ENCODE measurements at places on chromosomes 5 and 9.
A peak's percentile ranks its signal among the peaks of the same experiment; 100 is the strongest.

GRCh38 chr9:18359335-18359734 lies 114.6 kb upstream of the ADAMTSL1 start:
- no peak for DNase-seq

DNA sequence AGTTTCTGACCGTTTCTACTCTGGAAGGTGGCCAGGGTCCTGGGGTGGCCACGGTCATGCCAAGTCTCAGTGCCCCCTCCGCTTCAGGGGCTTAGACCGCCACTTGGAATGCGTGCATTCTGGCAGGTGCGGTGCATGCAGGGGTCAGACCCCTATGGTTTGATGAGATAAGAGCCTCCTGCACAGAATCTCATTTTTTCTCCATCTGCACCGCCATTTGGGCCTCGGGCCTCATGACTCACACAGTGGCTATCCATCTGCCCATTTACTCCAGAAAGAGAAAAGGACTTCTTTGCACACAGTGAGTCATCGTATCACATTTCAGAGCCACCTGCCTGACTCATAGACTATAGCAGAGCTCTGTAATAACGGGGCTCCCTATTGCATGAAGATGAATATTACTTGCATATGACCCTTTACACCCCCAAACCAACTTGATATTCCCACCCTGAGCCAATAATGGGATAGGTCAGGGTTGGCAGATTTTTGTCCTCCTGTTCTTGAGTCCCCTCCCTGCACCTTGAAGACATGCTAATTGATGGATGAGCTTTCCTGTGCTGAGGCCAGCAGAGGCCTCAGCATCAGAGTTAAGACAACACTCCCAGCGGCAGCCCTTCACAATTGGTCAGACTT lies 157.4 kb downstream of the NR3C1 start:
- DNase-seq, result no peak

GRCh38 chr9:115240676-115241075 lies 122.7 kb upstream of the TNC start:
- no peak for DNase-seq

DNA sequence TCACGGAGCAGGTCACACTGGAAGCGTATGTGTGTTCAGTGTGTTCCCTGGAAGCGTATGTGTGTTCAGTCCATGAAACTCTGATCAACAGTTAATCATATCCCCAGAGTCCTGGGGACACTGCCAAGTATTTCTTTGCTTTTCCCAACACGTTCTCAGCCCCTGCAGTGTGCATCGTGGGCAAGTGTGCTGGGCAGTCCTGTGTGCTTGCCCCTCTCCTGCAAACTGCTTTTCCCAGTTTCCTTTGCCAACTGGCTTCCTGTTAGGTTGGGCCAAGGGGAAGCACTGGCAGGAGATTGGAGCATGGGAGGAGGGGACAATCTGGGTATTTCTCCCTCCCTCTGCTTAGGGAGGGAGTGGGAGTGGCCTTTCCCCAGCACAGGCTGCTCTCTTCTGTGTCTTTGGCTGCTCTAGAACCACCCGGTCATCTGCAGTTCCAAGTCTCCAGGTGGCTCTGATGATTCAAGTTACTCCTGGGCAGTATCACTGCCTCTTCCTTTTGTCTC lies 36.8 kb upstream of the NEK6 start:
- peak; percentile 72 for DNase-seq

DNA sequence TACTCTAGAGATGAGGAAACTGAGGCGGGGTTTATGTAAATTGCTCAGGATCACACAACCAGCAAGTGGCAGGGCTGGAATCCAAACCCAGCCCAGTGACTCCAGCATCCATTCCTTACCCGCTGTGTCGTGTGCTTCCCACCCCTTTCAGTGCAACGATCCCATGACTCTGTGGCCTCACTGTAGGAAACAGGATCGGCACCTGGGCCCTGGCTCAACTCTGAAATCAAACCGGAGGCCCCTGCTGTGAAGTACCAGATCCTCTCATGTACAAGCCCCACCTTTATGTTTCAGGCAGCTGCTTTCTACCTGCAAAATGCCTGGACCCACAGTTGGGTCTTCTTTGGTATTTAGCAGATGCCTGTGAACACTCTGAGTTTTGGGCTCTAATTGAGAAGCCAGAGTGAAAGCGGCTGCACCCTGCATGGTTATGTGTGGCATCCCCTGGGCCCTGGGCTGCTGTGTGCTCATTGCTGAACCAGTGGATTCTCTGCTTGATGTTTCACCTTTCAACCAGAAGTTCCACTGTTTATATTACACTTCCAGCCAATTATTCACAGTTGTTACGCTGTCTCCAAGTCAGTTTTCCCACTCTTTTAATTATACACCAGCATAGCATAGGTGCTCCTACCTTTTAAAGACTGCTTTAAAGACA lies 36.7 kb downstream of the ABLIM3 start:
- no peak for DNase-seq

- no peak for DNase-seq
These were observed 111.8 kb downstream of the EFNA5 start for GRCh38 chr5:107558823-107559375.

GRCh38 chr5:177128551-177128981 lies 5.0 kb upstream of the NSD1 start:
- no peak for DNase-seq

DNA sequence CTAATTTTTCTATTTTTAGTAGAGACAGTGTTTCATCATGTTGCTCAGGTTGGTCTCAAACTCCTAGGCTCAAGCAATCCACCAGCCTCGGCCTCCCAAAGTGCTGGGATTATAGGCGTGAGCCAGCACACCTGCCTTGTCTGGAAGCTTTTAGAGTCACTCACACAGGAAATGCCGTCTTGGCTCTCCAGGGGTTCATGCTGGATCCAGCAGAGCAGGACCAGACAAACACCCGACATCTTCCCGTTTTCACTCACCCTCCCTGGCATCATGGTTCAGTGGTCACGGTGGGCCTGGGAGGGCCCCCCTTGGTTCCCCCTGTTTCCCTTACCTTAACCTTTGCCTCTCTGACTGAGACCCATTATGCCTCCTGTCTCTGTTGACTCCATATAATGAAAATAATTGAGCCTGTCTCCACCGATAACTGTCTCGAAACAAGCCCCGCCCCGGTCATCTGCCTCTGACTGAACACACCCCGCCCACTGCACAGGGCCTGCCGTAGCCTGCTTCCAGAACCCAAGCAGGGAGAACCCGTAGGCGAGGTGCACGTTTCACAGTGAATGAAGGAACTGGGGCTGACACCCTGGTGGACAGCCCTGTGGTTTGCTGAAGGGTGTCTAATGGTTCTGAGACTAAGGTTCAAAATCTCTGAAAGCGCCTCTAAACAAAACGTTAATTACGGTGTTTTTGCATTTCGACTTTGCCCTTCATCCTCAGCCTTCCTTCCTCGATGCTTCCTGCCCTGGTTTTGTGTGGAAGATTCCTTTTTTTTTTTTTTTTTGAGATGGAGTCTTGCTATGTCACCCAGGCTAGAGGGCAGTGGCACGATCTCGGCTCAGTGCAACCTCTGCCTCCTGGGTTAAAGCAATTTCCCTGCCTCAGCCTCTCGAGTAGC lies 39.7 kb upstream of the SPRY4 start:
- DNase-seq, result no peak

- peak; percentile 8 for DNase-seq
These were observed 201.2 kb downstream of the TARS1 start for GRCh38 chr5:33641744-33642505.
